IPS DF 6.9 (cell line): ENCODE measurements at places on chromosomes 3 and 15.

DNA sequence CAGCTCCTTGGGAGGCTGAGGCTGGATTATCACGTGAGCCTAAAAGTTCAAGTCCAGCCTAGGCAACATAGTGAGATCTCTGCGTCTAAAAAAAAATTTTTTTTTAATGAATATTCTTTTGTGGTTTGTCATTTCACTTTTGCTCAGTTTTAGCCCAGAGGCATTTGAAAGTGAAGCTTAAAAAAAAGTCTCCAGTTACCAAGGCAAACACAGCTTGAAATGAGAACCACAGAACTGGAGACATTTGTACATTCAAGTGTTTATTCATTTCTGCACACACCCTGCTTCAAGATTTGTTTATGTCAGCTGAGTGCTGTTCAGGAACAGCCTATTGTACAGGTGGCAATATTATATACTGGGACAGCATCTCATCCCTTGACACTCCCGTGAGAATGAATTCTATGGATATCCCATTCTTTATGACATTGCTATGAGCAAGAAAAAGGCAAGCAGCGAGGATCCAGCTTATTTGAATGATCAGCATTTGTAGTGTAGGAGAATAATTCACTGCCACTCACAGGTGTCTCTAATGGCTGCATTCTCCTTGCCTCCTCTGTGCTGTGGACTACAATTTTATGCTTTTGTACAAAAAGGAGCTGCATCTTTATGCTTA is 444.8 kb upstream of the GRM7 start:
- no peak for DNase-seq

GRCh38 chr3:105988540-105989212 is 119.9 kb upstream of the CBLB start:
- DNase-seq: no peak

DNA sequence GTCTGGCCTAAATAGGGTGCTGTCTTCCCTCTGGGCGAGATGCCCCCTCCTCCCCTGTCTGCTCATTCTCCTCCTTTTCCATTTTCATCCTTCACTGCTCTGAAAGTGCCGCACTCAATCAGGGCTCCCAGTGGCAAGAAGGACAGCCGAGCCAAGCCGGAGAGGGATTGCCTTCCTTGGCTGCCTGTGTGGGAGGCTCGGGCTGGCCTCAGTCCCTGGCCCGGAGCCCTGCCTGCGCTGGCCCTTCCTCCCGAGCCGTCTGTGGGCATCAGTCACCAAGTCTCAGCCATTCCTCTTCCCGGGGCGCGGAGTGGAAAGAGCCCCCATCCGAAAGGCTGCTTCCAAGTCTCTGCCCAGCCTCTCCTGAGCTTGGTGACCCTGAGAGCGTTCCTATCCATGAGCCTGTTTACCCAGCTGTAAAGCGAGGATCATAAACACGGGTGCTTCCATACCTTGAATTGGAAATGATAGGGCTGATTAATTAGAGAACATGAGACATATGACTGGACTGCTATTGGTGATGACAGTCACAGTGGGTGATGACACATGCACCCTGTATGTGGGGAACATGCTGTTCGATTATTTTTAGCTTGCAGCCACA is 59.1 kb upstream of the TLE3 start:
- no peak for DNase-seq

DNA sequence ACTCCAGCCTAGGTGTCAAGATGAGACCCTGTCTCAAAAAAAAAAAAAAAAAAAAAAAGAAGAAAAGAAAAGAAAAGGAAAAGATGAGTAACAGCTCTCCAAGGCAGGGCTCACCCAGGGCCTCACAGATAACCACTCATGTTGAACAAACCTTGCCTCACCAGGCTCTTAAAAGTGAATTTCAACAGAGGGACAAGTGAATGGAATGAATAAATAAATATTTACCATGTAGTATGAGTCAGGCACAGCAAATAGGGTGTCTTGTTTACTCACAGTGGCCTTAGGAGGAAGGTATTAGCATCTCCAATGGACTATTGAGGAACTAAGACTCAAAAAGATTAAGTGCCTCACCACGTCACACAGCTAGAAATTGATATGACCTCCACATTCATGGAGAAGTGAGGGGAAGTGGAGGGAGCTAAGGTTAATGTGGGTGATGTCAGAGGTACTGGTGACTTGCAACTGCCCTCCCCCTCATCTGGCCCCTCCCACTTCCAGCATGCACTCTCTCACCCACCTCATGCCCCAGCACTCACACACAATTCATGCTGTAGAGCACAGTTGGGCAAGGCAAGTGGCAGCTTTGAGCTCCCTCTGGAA is 255.5 kb downstream of the UACA start:
- DNase-seq: no peak

- DNase-seq: no peak
These were observed 19.2 kb downstream of the ZIC1 start for GRCh38 chr3:147428326-147428725.

DNA sequence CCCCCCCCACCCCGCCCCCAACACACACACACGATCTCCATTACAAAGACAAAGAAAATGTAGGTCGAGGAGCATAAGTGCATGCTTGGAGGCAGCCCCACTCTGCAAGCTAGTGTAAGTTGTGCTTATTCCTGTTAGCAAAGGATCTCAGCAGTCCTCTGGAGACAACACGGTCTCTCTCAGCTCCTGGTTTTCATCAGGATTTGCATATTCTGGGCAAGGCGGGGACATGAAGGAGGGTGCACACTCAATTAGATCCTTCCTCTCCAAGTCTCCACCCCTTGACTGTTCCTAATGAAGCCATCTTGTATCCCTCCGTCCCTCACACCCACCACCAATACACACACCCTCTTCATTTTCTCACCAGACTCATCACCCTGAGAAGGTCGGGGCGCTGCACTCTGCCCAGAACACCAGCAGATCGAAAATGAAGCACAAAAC is 63.8 kb downstream of the MRPL46 start:
- no peak for DNase-seq

DNA sequence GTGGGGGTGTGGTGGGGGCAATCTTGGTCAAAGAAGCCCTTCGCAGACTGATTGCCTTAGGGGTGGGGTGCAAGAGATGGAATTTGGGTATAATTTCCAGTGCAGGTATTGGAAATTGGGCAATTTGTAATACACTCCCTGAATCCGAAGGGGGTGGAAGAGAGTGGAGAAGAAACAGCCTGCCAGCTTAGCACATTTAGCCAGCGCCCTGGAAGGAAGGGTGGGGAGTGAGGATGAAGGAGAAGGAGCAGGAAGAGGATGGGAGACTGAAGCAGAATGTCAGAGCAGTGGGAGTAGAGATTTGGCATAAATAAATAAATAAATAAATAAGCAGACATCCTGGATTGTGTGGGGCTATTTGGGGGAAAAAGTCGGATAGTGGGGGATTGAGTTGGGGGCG is 1.6 kb downstream of the GAP43 start:
- DNase-seq: no peak

DNA sequence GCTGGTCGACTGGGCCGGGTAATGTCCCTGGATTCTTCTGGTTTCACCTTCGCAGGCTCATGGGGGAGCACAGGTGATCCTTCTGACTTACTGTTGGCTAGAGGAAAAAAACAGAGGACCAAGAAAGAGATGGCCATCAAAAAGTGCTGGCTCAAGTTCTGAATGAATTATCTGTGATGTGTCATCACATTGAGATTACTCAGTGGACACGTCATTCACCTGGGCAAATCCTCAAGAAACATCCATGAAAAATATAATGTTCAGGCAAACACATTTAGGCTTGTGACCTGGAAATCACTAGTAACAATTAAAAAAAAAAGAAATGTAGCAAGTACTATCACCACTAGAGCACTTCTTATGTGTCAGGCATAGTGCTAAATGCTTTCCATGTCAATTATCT is 81.5 kb upstream of the SLC2A2 start:
- DNase-seq: no peak

DNA sequence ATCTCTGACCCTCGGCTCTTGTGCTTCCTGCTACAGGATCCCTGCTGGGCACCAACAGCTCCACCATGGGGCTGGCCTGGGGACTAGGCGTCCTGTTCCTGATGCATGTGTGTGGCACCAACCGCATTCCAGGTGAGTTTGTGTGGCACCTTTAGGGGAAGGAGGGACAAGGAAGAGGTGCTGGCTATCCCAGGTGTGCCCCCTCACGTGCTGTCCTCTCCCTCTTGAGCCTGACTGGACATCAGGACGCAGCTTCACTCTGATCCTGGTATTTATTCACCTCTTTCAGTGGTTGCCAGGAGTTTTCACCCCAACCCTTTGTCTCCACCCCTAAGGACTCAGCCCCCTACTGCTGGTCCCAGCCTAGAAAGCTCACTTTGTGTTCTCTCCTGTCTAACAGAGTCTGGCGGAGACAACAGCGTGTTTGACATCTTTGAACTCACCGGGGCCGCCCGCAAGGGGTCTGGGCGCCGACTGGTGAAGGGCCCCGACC is 960 bp downstream of the THBS1 start:
- DNase-seq: no peak

- DNase-seq: no peak
These were observed 154.9 kb upstream of the ANKRD28 start for GRCh38 chr3:15952543-15953175.

- no peak for DNase-seq
These were observed 35.0 kb downstream of the ACAA1 start for GRCh38 chr3:38101811-38102443.

DNA sequence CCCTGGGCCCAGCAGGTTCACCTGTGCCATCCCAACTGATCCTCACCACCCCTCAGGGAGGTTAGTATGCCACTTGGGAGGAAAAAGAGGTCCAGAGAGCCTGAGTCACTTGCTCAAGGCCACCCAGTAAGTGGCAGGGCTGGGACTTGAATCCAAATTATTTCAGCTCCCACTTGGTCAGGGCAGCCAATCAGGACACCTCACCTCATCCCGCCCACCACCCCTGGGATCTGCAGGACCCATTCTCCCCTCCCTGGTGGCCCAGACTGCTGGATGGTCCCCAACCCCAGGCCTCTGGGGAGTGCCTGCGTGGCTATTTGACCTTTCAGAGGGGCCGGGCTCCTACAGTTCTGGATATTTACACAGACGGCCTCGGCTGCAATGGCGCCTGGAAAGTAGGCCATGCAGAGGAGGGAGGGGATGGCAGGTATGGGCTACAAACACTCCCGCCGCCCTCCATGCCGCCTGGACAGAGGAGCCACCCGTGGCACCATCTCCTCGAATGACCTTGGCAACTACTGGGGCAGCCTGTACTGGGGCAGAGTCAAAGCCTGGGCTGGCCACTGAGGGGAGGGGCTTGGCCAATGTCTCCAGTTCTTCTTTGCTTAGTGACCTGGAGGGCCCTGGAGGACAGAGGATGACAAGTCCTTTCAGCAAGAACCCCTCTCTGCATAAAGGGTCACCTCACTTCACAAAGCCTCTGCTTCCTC is 153.6 kb upstream of the LINGO1 start:
- DNase-seq: no peak

DNA sequence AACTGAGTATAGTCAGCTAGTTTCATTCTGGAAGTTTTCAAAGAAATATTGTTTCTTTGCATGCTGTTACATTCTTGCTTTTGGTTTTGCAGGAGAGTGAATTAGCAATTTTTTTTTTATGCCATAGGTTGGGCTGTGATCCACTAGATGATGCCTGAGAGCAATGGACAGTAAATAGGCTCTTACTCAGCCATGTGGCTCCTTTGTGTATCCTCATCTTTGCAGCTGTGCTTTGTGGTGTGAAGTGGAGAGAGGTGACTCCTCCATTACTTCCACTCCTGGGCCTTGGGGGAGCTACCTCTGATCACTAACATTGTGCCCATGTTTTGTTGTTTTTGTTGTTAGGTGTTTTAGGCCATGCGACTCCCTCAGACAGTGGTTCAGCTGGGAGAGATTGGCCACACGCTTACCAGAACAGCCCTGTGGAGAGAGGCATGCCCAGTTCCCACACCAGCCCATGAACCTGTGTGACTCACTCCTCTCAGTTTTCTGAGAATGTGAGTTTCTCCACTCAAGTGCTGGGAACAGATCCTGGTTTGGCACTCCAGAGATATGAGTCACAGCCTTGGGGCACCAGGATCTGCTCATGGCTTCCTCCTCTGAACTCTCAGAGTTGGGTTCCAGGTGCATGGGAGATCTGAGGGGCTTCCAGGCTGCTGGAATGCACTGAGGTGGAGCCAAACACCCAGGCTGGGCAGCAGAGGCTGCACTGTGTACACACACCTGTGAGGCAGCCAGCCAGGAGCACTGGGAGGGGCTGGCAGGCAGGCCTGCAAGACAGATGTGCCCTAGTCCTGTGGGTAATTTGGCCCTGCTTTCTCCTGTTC is 785.3 kb downstream of the ROBO2 start:
- no peak for DNase-seq

- no peak for DNase-seq
These were observed 644.1 kb upstream of the ARRDC4 start for GRCh38 chr15:97316362-97316761.

DNA sequence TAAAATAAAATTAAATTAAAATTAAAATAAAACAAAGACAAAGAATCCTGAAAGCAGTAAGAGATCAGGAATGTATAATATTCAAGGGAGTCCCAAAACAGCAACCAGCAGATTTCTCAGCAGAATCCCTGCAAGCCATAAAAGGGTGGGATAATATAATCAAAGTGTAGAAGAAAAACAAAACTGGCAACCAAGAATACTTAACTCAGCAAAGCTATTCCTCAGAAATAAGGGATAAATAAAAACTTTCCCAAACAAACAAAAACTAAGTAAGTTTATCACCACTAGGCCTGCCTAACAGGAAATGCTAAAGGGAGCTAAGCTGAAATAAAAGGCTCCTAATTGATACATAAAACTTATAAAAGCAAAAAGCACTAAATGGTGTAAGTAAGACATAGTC is 29.8 kb downstream of the THBS1 start:
- no peak for DNase-seq

DNA sequence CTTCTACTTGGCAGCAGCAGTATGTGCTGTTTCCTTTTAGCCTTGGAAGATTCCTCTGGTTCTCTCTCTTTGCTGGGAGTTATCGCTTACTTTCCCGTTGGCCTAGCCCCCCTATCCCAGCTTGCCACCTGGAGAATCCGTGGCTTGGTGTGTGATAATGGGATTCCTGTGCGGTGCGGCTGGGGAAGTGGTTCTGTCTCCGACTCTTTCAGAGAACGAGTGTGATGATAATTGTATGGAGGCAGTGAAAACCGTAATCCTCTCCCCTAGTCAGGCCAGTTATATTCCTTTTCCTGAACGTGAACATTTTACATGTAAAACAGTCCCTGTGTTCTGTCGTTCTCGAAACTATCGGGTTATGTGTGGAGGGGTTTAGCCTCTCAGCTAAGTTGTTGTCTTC is 300.1 kb upstream of the C2CD4B start:
- DNase-seq: no peak

GRCh38 chr3:40120806-40121205 is 188.7 kb upstream of the EIF1B start:
- no peak for DNase-seq

DNA sequence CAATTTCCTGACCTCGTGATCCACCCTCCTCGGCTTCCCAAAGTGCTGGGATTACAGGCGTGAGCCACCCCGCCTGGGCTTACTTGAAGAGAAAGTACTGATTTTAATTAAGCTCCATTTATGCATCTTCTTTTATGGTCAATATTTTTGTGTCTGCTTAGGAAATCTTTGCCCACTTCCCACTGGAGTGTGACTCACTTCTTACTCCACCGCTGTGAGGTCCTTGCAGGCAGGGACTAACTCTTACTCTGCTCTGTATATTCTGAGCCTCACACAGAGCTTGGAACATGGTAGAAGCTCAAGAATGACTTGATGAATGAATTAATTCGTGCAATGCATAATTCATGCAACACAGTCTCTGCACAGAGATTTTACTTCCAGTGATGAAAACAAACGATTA is 2.9 kb upstream of the TM4SF19 start:
- DNase-seq: no peak

- DNase-seq: no peak
These were observed 27.9 kb downstream of the EHD4 start for GRCh38 chr15:41944313-41944940.
